ENCODE measurements at places on chromosomes 3 and 15. TPM values are rescaled to one million over a fixed set of nuclear protein-coding genes. Genes with fewer than 3 reads are reported as not detected.

Gene CSPG5
- total RNA-seq: under 0.01 TPM

Gene SCN11A
- under 0.01 TPM for total RNA-seq

Gene SLC22A13
- total RNA-seq: 0.33 TPM

Gene LYZL4
- total RNA-seq: not detected

GRCh38 chr15:90407871-90408317 is 19.9 kb downstream of the IQGAP1 start:
- H3K36me3 ChIP-seq: no peaks in the 10 kb centered on the region
- no peak overlapping the region for H3K4me3 ChIP-seq
- H3K27ac ChIP-seq: peak overlapping the region; percentile 46
- H3K27me3 ChIP-seq: no peaks in the 10 kb centered on the region
- peak; percentile 81 for DNase-seq

- peaks cover 5% of the 10 kb centered on the region for H3K4me1 ChIP-seq
- no peak overlapping the region for H3K27ac ChIP-seq
- no peaks in the 10 kb centered on the region for H3K27me3 ChIP-seq
- no peak for DNase-seq
- H3K36me3 ChIP-seq: no peaks in the 10 kb centered on the region
- no peak overlapping the region for H3K4me3 ChIP-seq
These were observed 76.4 kb downstream of the DHX36 start for GRCh38 chr3:154247806-154248415.

GRCh38 chr3:47444103-47444502 is 31.6 kb downstream of the SCAP start:
- no peak overlapping the region for H3K27ac ChIP-seq
- H3K4me3 ChIP-seq: no peak overlapping the region
- H3K36me3 ChIP-seq: peaks cover 4% of the 10 kb centered on the region
- no peak for DNase-seq
- peaks cover 4% of the 10 kb centered on the region for H3K4me1 ChIP-seq

DNA sequence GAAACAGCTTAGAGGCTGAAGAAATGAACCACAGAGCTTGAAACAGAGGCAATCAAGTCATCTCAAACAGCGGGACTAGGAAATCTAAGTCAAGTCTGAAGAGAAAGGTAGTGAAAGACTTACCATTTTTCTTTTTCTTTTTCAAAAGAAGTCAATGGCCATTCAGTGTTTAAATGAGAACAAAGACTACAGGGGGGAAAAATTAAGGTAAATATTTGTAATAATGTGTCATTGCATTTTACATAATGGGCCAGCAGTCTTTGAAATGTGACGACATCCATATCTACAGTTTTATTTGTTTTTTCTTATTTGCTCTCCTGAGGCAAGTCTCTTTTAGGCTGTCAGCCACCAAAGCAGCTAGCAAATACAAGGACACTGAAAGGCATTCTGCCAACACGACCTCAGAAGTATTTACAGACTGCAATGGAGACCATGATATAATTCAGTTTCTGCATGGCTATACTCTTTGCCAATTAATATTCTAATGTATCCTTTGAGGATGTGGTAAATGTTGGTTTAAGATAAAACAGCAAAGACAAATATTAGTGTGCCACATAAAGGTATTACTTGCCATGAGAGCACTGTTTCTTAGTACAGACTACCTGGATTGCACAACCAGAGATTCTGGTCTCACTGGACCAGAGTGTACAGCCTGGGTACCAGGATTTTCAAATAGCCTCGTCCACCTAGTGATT is 307.0 kb upstream of the THBS1 start:
- peak; percentile 64 for DNase-seq
- H3K4me3 ChIP-seq: no peak overlapping the region
- no peaks in the 10 kb centered on the region for H3K27me3 ChIP-seq
- H3K36me3 ChIP-seq: no peaks in the 10 kb centered on the region
- H3K4me1 ChIP-seq: no peaks in the 10 kb centered on the region
- H3K27ac ChIP-seq: no peak overlapping the region

- peak; percentile 53 for DNase-seq
- no peak overlapping the region for H3K27ac ChIP-seq
- H3K4me1 ChIP-seq: peaks cover 4% of the 10 kb centered on the region
- no peak overlapping the region for H3K4me3 ChIP-seq
These were observed 97.7 kb downstream of the CD47 start for GRCh38 chr3:107992976-107993684.

Measured in fibroblast of lung (primary cell).